ENCODE measurements at places on chromosomes 3 and 15. TPM values are rescaled to one million over a fixed set of nuclear protein-coding genes. Genes with fewer than 3 reads are reported as not detected.
A peak's percentile ranks its signal among the peaks of the same experiment; 100 is the strongest.

DNA sequence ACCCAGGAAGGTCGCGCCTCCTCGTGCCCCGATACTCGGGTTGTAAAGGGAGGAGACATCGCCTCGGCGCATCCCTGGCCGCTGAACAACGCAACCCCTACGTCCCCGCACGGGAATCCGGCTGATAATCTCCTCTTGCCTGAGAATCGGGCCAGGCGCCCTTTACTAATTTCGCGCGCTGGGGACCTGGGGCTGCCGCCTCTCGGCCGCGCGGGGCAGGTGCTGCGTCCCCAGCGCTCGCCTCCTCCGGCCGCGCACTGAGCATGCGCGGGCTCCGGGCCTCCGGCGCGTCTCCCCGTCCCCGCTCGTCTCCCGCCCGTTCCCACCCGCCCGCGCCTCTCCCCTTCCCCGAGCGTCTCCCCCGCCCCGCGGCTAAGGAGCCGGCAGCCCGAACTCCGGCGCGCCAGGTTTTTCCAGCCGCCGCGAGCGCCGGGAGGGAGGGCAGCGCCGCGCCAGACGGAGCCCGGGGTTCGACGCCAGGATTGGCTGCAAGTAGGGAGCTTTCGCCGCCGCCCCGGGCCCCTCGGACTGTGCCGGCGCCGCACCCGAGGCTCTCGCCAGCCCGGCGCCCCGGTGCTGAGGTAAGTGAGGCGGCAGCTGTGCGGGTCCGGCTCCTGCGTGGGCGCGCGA is at the start of gene CNTN4:
CNTN4 (plus strand) TSS at position 469 of the 630 bp plus-strand sequence.
- no peak for DNase-seq

- DNase-seq: no peak
Observed at GRCh38 chr3:160458151-160458550, 8.6 kb upstream of the TRIM59 start.

GRCh38 chr3:33047842-33048834 is 48.8 kb downstream of the GLB1 start:
- DNase-seq: no peak

DNA sequence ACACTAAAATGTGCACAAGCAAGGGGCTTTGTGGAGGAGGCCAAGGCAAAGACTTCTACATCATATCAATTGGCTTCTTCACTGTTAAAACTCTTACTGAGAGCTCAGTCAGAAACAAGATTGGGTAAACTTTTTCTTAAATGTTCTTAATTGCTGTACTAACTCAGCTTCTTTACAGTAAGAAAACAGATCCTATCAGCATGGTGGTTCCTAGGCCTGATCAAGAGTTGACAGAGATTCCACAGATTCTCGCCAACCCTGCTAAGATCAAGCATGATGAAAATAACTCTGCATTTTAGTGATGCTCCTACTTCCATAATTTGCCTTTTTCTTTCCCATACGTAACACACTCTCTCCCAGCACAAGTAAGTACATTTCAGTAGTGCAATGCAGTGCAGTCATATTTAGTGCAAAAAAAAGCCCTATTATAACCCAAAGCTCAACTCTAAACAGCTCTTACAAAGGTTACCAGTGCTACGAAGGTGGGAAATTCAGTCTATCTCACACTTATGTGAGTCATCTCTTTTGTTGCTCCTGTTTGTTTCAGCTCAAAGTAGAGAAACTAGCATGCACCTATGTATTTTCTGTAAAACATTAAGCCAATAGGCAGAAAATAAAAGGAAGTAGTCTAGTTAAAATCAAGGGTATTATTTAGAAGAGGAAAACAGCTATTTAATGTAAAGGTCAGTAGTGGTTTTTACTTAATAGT is 29.9 kb downstream of the TIGIT start:
- no peak for DNase-seq

DNA sequence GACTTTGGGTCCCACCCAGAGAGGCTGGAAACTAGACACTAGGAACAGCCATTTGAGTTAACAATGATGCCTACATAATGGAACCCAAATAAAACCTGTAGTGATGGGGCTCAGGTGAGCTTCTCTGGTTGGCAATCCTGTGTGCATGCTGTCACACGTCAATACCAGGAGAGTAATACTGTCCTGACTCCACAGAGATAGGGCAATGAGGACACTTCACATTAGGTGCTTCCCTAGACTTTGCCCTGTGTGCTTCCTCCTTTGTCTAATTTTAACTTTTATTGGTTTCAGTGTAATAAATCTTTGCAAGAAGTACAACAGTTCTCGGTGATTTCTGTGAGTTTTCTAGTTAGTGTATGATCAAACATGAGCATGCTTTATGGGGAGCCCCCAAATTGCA is 281.8 kb upstream of the ARRDC4 start:
- no peak for DNase-seq

- no peak for DNase-seq
Observed at GRCh38 chr3:169666076-169666375, 2.5 kb upstream of the MECOM start.

DNA sequence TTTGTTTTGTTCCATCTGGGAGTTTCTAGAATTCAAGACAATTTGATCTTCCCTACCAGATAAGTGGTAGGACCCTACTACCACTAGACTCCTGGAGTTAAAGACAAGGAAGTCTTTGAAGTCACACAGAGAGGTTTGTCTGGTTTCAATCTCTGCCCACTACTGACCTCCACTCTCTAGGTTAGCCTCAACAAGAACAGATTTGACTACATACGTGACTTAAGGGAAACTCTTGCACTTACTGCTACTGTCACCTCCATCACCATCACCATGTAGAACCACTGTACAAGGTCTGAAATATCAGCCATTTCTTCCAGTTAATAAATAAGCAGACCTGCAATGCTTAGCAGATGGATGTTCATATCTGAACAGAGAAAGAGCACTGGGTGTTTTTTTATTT is 148.3 kb upstream of the ARHGEF26 start:
- DNase-seq: no peak

GRCh38 chr15:82789491-82789890 is 16.4 kb downstream of the FSD2 start:
- DNase-seq: peak; percentile 2

DNA sequence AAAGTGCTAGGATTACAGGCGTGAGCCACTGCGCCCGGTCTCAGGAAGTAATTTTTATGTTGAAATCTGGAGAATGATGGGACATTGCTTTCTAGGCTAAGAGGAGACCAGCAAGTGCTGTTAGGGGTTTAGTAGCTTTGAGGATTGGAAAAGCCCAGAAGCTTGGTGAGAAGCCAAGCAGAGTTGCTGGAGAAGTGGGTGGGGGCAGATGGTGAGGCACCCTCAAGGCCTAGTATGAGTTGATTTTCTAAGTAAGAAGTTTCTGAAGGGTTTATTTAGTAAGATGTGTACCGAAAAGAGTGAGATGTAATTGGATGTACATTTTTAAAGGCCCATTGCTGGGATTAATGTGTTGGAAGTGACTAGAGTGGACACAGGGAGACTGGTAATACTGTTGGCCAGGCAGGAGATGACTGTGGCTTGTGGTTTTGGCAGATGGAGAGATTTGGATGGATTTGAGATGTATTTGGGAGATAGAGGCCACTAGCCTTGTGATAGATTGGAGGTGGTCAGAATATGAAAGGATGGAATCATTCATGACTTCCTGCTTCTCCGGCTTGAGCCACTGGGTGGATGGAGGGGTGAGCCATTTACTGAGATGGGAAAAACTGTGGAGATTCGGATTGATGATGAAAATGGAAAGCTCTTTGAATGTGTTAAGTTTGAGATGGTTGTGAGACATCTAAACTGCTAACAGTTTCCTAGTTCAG is 2.3 kb downstream of the LRRC28 start:
- DNase-seq: peak; percentile 93

EXD1 gene
- total RNA-seq: not detected

CRYGS gene
- 2.1 TPM for total RNA-seq

GPR149 gene
- not detected for total RNA-seq

- no peak for DNase-seq
Observed at GRCh38 chr3:127165036-127165435, 27.9 kb upstream of the PRR23E start.

DNA sequence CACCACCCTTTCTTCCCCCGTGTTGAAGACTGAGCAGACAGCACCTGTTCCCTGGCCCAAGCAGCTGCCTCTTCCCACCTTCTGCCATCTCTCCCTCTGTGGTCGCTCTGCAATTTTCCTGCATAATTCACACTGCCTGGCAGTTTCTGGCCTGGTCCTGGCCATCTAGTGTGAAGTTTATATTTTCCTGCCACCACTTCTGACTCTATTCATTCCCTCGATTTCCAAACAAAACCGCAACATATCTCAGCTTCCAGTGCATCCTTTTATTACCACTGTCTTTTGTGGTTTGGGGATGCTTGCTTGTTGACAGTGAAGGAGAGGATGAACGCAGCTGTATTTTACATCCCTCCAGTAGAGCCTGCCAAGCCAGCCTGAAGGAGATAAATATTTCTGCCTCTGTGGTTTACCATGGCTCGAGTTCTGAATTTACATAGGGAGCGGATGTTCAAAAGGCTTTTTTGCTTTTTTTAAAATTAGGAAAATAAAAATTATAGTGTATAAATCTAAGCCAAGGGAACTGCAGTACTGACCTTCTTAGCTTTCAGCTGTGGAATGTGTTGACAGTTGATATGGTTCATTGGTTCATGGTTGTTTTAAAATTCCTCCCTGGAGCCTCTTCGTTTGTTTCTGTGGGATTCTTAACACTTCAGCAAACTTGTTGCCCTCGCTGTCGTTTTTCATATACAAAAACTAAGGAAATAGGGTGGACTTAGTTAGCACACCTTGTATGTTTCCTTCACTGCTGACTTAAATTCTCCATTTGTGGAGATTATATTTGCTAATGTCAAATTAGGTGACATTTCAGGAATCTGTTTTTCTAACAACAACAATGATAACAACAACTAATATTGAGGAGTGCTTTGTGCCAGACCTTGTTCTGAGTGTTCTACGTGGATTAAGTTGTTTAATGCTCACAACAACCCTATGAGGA is 250.5 kb downstream of the ADAMTSL3 start:
- DNase-seq: peak; percentile 85

TUSC7 gene
- total RNA-seq: not detected

Measured in astrocyte (in vitro differentiated cells and primary cell).